ENCODE measurements at places on chromosomes 12 and 14.

- no peak for DNase-seq
Observed at GRCh38 chr12:84982888-84983287, 53.2 kb downstream of the TSPAN19 start.

GRCh38 chr14:43116341-43116740 lies 1390.7 kb downstream of the FSCB start:
- DNase-seq, result no peak

GRCh38 chr14:58671024-58671423 lies 33.3 kb downstream of the DACT1 start:
- no peak for DNase-seq

DNA sequence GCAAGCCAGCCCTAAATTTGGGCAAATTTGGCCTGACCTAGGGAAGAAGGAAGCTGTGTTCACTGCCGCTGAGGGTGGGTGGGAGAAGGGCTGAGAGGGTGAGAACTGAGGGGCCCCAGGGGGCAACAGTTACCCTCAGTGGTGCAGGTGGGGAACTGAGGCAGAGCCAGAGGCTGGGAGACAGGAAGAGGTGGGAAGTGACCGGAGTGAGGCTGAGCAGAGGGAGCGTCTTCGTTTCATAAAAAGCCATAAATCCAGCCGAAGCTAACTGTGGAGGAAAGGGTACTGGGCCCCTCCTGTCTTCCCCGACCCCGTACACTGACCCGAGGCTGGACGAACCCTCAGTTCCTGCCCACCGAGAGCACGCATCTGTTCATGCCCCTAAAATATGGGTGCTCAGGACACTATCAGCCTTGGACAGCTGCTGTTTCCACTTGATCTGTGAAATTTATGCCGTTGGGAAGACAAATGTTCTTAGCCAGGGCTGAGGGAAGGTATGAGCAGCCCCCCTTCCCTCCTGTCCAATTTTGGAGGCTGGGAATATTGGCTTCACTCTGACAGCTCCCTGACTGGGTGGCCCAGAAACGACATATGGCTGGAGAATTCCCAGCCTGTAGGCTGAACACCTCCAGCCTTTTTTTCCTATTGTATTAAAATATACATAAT lies 116.5 kb downstream of the KIF26A start:
- no peak for DNase-seq

DNA sequence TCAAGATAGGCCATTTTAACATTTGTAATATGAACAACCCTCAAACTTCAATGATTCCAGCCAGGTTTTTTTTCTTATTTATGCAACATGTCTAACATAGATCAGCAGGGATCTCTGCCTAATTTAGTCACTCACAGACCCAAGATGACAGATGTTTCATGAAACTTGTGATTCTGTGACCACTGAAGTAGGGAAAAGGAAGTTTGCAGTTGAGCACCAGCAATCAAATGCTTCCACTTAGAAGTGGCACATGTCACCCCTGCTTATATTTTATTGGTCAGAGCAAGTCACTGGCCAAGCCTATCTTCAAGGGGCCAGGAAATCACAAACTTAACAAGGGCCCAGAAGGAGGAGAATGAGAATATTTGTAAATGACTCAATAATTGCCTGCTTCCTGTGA lies 150.6 kb downstream of the BCAT1 start:
- peak; percentile 88 for DNase-seq

DNA sequence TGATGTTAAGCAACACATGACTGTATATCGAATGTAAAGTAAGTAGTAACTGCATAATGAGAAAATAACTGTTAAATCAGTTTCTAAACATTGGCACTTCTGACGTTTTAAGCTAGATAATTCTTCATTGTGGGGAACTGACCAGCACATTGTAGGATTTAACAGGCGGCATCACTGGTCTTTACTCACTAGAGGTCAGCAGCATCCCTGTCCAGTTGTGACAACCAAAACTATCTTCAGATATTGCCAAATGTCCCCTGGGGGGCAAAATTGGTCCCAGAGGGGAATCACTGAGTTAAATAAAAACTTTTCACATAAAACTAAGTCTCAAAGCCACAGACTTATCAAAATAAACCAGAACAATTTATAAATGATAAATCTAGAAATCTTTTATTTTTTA lies 65.3 kb downstream of the BLTP3B start:
- DNase-seq, result peak; percentile 9

DNA sequence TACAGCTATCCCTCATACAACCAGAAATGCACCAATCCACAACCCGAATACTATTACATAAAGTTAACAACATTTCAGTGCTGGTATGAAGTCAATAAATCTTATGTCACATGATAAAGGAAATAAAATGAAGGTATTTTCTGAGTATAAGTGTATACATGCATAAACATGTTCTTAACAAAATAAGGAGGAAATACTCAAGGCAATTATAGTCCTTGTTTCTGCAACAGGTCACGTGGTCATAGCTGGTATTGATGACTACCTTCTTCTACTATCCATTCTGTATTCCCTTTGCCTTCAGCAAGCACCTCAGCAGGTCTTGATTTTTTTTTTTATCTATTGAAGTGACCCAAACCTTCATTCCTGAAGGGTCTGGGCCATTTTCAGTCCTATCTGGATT lies 675.6 kb downstream of the RPL10L start:
- no peak for DNase-seq
